Stimulated activated CD8-positive, alpha-beta memory T cell treated with anti-CD3 and anti-CD28 coated beads, Interleukin-4, amount 100 ng/mL, for 4 hours (primary cell): ENCODE measurements at places on chromosomes 2 and 18.

- DNase-seq = no peak
These were observed 165.3 kb upstream of the STK17B start for GRCh38 chr2:196336715-196337114.

- no peak for DNase-seq
These were observed 150.1 kb upstream of the SMAD2 start for GRCh38 chr18:48080546-48080945.

DNA sequence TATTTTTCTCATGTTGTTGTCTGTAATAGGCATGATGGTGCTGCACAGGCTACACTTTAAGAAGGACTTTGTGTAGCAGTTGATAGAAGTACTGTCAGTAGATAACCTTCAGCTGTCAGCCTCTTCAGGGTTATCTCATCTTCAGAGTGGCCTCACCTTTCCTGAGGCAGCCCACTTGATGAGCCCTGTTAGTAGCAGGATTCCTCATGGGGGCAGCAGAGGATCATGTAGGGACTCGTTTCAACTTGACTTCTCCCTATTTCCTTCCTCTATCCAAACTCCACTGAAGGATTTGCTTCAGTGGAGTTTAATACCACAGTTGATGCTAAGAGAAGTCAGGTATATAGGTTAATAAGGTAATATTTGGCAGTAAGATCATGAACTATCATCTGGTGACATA is 530.3 kb upstream of the FSIP2 start:
- DNase-seq = no peak

DNA sequence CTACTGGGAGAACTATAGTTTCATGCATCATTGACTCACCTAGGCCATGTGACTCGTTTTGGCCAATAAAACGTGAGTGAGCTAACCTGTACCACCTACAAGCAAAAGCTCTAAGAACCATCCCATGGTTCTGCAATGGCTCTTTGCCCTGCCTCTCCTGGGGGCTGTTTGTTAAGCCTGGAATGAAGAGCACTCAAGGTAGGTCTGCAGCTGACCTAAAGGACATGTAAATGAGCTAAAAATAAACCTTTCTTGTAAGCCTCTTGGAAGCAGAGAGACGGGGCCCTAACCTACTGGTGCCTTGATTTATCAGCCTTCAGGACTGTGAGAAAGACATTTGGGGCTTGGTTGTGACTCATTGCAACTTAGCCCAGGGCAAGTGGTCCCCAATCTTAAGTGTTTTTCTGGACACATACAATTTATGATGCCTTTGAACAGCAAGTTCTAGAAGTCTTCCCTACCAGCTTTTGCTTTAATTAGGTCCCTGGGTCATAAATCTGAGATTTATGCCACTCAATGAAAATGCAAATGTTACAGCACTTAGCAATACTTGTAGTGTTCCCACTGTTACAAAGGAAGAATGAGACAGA is 107.4 kb downstream of the OSBPL6 start:
- DNase-seq = no peak

- no peak for DNase-seq
These were observed 228.6 kb upstream of the STK17B start for GRCh38 chr2:196399722-196400691.

DNA sequence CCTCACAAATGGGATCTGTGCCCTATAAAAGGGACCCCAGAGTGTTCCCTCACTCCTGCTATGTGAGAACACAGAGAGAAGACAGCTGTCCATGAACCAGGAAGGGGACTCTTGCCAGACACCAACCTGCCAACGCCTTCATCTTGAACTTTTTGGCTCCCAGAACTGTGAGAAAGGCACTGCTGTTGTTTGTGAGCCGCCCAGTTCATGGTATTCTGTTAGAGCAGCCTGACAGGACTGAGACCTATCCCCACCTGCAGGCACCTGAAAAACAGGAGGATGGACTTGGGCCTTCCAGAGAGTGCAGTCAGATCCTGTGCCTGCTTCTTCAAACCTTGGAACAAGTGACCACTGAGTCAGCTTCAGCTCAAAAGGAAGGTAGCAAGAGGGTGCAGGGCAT is 51.4 kb downstream of the CRACDL start:
- DNase-seq = no peak

DNA sequence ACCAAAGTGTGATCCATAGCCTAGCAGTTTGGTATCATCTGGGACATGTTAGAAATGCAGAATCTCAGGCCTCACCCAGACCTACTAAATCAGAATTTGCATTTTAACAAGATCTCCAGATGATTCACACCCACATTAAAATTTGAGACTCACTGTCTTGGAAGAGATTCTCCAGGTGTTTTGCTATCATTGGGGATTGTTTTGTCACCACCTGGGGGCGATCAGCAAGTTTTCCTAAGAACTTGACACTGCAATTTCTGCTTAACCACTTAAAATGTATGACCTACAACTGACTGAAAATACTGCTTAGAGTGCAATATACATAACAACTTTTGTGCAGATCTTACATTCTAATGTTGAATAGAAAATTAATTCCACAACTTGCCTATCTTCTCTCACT is 18.9 kb upstream of the ITGA4 start:
- DNase-seq = peak; percentile 13

GRCh38 chr2:234110219-234110618 is 59.7 kb downstream of the SPP2 start:
- no peak for DNase-seq

- no peak for DNase-seq
These were observed 109.6 kb upstream of the UNC80 start for GRCh38 chr2:209662021-209662420.

- DNase-seq = no peak
These were observed 62.1 kb downstream of the GBX2 start for GRCh38 chr2:236105955-236106607.

- no peak for DNase-seq
These were observed 1.1 kb downstream of the SPAG16 start for GRCh38 chr2:213285404-213285803.

DNA sequence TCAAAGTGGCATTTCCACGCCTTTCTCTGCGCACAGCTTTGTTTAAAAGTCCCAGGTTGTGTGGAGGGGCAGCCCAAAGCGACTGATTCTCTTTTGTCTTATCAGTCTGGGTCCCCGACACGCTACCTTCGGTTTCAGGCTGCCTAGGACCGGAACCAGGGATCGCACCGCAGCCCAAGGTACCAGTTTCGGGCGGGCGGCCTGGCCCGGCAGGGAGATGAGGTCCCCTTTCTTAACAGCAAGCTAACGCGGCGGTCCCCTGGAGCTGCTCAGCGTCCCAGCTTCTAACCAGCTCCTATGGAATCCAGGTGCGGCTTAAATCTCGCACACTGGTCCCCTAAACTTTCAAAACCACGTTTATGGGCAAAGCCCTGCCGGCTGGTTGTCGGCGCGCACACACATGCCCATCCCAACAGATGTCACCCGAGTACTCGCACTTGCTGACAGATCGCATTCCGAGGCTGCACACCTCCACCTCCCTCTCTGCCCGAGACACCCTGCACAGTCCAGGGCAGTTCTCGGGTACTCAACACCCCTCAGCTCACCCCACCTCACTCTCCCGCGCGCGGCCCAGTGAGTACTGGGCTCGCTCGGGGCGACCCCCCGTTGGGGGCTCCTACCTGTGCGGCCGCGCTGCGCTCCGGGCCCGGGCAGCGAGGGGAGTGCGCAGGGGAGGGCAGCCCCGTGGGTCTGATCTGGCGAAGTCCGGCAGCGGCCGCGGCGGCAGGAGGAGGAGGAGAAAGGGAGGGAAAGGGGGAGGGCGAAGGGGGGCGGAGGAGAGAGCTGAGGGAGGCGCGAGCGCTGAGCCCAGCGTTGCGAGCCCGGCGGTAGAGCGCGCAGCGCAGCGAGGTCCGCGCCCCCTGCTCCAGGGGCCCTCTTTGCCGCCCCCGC is at the start of gene EFEMP1:
TSS of gene EFEMP1 (minus strand) at position 692 of the 891 bp plus-strand sequence. CDS start 1,342 bp downstream, outside the sequence.
- no peak for DNase-seq

- peak; percentile 51 for DNase-seq
These were observed 15.9 kb downstream of the CDKL4 start for GRCh38 chr2:39227628-39228412.

DNA sequence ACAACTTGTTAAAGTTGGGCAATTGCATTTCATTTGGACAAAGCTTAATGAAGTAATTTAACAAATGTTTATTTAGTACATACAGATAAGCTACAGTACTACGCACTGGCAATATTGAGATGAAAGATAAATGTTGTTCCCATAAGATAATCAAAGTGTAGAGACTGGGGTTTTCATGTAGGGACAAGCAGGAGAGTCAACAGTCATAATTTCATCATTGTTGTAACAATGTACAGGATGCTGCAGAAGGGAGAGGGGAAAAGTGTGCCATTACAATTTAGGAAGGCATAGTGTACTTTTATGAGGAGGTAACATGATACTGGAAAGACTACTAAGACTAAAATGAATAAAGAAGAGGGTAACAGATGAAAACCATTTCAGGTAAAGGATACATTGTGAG is 441.6 kb downstream of the ERBB4 start:
- DNase-seq = no peak

DNA sequence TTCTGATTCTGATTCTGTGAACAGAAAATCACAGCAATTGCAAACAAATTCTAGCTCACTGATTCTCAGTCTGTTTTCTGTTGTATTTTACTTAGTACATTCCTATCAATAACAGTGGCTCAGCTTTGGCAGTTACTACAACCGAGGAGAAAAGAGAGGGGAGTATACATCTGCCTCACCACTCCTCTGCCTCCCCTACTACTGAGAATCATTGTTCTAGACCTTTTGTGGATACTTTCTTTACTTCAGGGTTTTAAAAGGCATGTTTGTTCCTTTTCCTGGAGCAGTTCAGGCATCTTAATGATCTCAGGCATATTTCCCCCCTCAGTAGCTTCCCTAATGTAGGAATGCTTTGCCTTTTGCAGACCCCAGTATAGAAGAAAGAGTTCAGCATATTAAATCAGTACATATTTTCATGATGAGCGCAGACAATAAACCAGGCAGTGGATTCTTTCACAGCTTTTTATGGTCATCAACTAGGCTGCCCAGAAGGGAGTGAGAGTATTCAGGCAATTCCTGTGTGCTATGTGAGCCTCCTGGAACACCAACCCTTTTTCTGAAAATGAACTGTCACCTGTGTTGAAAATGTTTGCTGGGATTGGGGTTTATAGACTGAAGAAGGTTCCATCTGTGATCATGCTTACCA is 10.3 kb downstream of the STAMBP start:
- no peak for DNase-seq

DNA sequence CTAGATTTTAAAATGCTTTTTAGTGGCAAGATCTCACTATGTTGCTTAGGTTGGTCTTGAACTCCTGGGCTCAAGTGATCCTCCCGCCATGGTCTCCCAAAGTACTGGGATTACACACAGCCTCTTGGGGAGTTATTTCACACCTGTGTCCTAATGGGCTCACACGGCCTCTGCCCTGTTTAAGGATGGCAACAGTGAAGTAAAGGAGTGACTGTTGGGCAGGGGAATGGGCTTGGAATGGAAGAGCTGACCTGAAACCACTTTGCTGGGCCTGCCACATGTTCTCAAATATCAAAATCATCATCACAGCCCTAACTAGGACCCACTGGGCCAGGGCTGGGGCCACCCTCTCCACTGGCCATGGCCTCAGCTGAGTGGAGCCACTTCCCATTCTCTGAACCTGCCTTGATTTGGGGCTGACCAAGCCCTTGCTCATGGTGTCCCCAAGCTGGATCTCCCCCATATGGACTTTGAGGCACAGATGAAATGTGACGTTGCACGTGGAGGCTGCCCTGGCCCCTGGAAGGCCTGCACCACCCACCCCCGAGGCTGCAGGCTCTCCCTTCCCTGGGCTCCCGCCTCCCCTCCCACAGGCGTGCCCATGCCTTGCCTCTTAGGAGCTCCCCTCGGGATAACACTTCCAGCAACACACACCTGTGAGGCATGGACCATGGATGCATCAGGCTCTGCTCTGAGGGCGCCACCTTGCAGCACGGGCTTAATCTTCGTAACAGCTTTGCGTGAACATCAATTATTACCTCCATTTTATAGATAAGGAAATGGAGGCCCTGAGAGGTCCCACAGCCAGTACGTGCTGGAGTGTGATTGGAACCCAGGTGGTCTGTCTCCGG is 71.8 kb upstream of the SMAD7 start:
- DNase-seq = no peak

DNA sequence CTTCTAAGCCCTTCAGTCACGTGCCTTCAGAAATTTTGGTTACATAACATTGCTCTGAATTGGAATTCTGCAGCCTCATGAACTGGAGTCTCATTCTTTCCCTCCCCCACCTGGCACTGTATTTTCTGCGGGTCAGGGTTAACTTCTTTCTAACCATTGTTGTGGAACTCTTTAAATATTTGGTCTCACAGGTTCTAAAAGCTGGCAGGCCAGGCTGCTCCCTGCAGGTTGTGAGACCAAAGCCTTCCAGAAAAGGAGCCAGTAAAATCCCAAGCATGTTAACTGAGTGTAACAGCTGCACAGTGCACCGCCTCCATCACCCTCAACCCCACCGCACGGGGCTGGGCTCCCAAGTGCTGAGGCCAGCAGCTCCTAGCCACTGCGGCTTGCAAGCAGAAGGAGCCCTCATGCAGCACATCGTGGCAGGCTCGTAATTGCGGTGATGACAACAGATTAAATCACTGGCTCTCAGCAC is 174.1 kb upstream of the ALPP start:
- no peak for DNase-seq

- no peak for DNase-seq
These were observed 99.9 kb downstream of the DYM start for GRCh38 chr18:49360582-49360981.
